Fibroblast of villous mesenchyme (primary cell): ENCODE measurements at places on chromosomes 3 and 15. TPM values are rescaled to one million over a fixed set of nuclear protein-coding genes. Genes with fewer than 3 reads are reported as not detected.

GRCh38 chr3:194307849-194308248 is 43.3 kb downstream of the CPN2 start:
- DNase-seq, result no peak

GRCh38 chr15:66831801-66832390 is 129.9 kb downstream of the SMAD6 start:
- no peak for DNase-seq

DNA sequence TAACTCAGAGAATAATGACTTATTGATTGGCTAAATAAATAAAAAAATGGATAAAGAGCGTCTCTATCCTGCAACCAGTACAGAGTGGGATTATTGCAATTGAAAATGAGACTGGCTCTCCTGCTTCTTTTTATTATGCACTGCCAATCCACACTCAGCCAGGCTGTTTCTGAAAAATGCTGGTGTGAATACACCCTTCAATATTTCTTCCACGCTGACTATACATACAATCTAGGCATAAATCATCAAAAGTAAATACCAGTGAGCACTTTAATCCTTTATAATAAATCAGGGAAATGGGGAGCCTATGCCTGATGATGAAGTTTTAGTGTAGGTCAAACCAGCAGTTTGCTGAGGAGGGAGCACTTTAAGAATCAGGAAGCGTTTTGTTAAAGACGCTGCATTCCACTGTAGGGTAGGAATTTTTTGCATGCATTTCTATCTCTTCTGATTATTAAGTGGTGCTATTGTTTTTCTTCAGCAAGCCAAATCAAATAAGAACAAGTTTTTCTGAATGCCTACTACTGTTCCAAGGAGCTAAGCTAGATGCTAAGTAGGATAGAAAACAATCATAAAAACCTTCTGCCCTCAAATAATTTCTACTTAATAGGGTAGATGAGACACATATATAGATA is 781.5 kb downstream of the TBL1XR1 start:
- no peak for DNase-seq

CPN2 gene
- not detected in 2 replicates for total RNA-seq

CSPG5 gene
- total RNA-seq, result 0.32 and 0.43 TPM in 2 replicates

- peak; percentile 92 for DNase-seq
Observed at GRCh38 chr3:71495708-71496472, 87.6 kb downstream of the FOXP1 start.

DNA sequence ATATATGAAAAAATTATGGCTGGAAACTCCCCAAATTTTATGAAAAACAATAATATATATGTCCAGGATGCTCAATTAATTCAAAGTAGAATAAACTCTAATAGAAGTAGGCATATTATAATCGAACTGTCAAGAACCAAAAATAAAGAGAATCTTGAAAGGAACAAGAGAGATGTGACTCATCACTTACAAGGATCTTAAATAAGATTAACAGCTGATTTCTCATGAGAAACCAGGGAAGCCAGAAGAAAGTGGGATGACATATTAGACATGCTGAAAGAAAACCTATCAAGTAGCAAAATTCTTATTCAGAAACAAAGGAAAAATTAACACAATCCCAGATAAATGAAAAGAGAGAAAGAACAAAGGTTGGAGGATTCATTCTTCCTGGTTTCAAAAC is 66.8 kb downstream of the FAIM start:
- DNase-seq, result peak; percentile 21

- DNase-seq, result no peak
Observed at GRCh38 chr3:60920519-60920918, 330.7 kb downstream of the FHIT start.

DNA sequence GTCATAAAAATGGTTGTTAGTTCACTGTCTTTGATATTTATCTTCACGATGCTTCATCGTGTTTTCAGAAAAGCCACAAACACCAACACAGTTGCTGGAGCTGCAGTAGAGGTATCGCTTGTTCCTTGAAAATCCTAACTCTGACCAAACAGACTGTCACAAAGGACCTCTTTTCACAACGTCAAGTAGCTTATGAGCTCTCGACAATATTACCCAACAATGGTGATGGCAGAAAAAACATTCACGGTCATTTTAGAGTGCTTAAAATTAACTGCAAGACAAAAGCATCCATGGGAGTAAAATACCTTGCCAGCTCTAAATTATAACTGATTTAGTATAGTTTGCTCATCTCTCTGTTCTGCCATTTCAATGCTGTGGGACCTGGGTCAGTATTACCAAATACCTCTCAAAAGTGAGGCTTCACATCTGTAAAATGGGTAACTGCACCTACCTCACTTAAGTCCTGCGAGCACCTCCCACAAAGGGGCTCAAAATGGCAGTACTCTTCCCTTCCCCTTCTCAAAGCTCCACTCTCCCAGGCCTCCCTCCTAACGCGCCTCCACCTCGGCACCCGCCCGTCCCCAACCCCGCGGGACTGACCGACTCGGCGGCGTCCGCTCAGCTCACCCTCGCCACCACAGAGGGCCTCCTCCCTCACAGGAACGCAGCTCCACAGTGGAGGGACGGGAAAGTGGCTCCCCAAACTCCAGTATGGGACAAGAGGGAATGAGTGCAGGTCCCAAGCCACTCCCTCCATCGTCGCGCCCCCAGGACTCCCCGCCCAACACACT is 546 bp downstream of the TRIM59 start:
- DNase-seq, result peak; percentile 53

DNA sequence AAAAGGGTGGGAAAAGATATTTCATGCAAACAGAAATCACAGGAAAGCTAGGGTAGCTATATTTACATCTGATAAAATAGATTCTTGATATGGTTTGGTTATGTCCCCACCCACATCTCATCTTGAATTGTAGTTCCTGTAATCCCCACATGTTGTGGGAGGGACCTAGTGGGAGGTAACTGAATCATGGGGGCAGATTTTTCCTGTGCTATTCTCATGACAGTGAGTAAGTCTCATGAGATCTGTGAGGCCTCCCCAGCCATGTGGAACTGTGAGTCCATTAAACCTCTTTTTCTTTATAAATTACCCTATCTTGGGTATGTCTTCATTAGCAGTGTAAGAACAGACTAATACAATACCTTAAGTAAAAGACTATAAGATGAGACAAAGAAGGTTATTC is 558.1 kb downstream of the RSL24D1 start:
- peak; percentile 5 for DNase-seq

GRCh38 chr15:82570721-82571508 is 30.7 kb upstream of the RPS17 start:
- DNase-seq, result no peak

GRCh38 chr3:147393943-147394883 is 12.1 kb downstream of the ZIC4 start:
- DNase-seq, result no peak

SERPINI1 gene
- total RNA-seq, result 2.2 and 2.6 TPM in 2 replicates

GRCh38 chr3:142022381-142022780 is 127.0 kb downstream of the TFDP2 start:
- DNase-seq, result peak; percentile 60

- peak; percentile 95 for DNase-seq
Observed at GRCh38 chr3:129596194-129597086, 10.0 kb downstream of the PLXND1 start.

B2M gene
- total RNA-seq, result 2,255 and 2,821 TPM in 2 replicates

GRCh38 chr3:55406696-55407425 is 80.2 kb downstream of the WNT5A start:
- no peak for DNase-seq

- DNase-seq, result no peak
Observed at GRCh38 chr3:53581671-53582070, 87.3 kb downstream of the CACNA1D start.

FBLN2 gene
- 30.2 and 50.6 TPM in 2 replicates for total RNA-seq

COL6A5 gene
- under 0.01 TPM in 2 replicates for total RNA-seq

- DNase-seq, result no peak
Observed at GRCh38 chr3:130946882-130947281, 53.0 kb downstream of the ATP2C1 start.

DNA sequence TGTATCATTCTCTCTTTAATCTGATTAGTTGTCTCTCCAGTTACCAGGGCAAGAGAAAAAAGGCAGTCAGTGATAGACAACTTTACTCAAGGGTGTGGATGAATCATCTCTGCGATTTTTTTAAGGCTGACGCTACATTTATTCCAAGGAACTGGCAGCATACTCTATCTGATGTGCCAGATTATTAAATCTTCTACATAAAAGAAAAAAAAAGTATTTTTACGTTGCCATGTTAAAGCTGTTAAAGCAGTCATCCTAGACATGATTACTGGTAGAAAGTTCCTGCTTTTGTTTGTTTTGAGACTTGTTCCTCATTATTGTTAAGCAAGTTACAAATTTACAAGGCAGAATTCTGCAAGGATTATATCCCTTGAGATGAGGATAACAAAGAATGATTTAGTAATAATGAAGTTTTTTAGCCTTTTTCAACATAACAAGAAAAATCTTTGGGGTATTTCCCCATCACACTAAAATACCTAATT is 121.7 kb downstream of the CBLB start:
- DNase-seq, result peak; percentile 59

DVL3 gene
- total RNA-seq, result 39.3 and 46.1 TPM in 2 replicates

- no peak for DNase-seq
Observed at GRCh38 chr3:120457827-120458226, 7.0 kb upstream of the FSTL1 start.

DNA sequence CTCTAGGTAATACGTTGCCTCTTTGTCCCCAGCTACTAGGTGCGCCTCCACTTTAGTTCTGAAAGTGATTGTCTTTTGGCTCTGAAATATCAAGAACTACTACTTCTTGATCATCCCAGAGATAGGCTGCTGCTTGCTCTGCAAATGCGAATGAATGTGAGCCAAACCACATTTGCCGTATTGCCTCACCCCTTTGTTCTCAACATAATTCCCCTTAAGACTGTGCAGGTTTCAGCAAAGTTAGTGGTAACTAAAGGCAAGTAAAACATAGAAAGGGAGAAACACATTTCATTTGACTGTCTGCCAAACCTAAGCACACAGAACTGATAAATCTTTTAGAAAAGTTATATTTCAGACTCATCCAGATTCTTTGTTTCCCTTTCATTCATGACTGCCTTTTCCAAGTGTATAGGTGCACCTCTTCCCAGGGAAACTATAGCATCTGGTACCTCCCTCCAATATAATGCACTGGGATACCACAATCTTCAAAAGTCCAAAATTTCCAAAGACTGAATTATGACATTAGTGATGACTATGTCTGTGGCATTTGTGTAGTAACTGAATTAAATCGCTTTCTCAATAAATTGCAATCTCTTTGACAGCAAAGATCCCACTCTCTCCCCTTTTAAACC is 720.6 kb upstream of the CBLB start:
- DNase-seq, result peak; percentile 51

- peak; percentile 98 for DNase-seq
Observed at GRCh38 chr15:40379853-40380252, 2.7 kb upstream of the KNSTRN start.
